ENCODE measurements at places on chromosomes 7 and 10.

GRCh38 chr10:13218878-13219277 is 15.3 kb downstream of the UCMA start:
- no peak for DNase-seq

DNA sequence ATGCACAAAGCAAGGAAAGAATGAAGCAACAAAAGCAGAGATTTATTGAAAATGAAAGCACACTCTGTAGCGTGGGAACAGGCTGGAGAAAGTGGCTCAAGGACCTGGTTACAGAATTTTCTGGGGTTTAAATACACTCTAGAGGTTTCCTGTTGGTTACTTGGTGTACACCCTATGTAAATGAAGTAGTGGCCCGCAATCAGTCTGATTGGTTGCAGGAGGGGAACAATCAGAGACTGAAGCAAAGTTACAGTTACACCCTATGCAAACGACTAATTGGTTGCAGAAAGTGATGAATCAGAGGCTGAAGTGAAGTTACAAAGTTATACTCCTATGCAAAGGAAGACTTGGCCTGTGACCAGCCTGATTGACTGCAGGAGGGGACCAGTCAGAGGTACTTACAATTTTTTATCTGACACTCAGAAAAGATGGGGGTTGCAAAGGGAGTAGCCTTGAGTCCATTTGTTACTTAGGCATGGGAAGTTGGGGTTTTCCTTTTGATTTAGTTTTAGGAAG is 3.6 kb upstream of the MTPN start:
- no peak for DNase-seq

DNA sequence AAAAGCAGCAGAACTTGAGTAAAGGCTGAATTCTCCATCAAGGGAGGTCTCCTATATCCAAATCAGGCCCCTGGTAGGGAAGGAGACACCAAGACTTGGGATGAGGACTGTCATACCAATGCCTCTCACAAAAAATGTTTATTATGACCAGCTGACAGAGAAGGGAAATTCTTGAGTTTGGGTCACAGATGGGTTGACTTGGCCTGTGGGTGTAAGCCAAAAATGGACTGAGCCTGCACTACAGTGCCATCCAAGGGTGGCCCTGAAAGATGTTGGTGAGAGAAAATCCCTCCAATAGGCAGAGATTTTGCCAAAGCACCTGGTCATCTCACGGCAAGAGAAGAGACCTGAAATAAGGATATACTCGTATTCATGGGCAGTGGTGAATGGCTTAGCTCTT is 27.0 kb upstream of the PPIF start:
- DNase-seq = no peak

- DNase-seq = no peak
Measured at GRCh38 chr10:110508159-110508788, 10.6 kb downstream of the DUSP5 start.

- DNase-seq = no peak
Measured at GRCh38 chr10:13724484-13724883, 137.7 kb downstream of the PRPF18 start.

- no peak for DNase-seq
Measured at GRCh38 chr10:9796564-9796963, 1221.1 kb upstream of the CELF2 start.
